ENCODE measurements at places on chromosomes 12 and 14.

- no peak for DNase-seq
Observed at GRCh38 chr12:103829092-103829491, 11.9 kb downstream of the NT5DC3 start.

DNA sequence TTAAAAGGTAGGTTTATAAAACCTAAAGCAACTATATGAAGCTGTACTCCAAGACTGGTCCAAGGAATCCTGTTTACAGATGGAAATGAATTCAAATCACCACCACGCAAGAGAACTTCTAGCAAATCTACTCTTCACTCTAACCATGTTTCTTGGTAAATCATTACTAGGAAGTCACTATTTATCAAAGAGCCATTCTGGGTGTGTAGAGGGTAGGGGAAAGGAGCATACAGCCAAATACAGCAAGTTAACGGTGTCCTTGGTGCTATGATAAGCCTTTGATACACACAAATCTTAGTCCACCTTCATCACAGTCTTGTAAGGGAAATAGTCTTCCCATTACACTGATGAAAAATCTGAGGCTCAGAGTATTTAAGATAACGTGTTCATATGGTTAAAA is 16.8 kb downstream of the NIN start:
- no peak for DNase-seq

- DNase-seq = no peak
Observed at GRCh38 chr12:58026897-58027891, 85.8 kb downstream of the ATP23 start.

DNA sequence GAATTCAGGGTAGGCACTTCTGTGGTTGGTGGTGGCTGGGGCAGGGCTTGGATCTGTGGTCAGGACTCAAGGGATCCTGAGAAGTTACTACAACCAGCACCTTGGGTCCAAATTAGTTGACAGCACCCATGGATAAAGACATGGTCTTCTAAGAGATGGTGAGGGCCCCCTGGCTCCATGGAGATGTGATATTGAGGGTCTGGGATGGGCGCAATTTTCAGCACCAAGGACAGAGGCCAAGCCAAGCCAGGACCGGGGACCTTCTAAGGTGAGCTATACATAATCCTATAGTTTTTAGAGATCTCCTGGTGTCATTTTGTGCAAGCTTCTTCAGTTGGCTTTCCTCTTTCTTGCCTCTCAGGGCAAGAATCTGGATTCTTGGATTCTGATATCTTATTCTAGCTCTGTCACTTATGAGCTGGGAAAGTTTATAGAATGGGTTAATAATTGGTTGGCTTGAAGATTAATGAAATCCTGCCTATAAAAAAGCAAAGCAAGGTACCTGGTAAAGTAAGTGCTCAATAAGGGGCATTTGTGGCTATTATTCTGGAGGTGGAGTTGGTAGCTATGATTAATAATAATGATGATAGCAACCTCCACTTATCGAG is 130.1 kb upstream of the LHX5 start:
- DNase-seq = no peak

GRCh38 chr14:31229638-31230572 is 22.3 kb upstream of the HECTD1 start:
- DNase-seq = no peak

- DNase-seq = no peak
Observed at GRCh38 chr14:34219661-34220377, 242.2 kb downstream of the SPTSSA start.

- no peak for DNase-seq
Observed at GRCh38 chr14:103133210-103134140, 10.2 kb downstream of the TNFAIP2 start.

DNA sequence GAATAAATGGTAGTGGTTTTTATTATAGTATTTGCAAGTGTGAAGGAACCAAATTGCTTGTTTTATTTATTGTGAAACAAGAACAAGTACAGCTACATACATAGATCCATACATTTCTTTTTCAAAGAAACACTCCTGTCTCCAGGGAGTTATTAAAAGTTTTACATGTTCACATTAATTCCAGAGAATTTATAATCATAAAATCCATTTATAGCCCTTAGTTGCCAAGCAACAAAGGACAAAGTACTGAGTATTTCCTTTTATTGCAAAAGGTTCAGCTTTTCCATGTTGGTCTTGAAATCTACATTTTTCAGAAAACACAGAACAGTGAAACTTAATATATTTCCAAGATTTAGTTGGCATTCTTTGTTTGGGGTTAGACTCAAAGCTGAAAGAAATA is 9.5 kb downstream of the MYRFL start:
- DNase-seq = no peak

DNA sequence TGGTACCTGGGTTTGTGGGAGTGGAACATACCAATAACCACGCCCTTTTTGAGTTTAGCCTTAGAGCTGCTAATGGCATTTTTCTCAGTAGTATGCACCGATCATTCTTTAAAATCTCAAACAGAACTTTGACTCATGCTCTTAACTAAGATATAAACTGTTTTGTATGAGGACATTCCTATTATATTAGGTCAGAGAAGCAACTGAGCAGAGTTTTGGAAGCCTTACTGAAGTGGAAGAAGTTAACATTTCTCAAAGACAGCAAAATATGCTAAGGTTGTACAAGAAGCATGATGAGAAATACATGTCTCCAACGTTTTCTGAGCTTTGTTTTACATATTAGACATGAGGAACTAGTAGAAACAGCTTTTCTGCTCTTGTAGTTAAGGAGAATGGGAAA is 819.2 kb downstream of the FSCB start:
- no peak for DNase-seq

DNA sequence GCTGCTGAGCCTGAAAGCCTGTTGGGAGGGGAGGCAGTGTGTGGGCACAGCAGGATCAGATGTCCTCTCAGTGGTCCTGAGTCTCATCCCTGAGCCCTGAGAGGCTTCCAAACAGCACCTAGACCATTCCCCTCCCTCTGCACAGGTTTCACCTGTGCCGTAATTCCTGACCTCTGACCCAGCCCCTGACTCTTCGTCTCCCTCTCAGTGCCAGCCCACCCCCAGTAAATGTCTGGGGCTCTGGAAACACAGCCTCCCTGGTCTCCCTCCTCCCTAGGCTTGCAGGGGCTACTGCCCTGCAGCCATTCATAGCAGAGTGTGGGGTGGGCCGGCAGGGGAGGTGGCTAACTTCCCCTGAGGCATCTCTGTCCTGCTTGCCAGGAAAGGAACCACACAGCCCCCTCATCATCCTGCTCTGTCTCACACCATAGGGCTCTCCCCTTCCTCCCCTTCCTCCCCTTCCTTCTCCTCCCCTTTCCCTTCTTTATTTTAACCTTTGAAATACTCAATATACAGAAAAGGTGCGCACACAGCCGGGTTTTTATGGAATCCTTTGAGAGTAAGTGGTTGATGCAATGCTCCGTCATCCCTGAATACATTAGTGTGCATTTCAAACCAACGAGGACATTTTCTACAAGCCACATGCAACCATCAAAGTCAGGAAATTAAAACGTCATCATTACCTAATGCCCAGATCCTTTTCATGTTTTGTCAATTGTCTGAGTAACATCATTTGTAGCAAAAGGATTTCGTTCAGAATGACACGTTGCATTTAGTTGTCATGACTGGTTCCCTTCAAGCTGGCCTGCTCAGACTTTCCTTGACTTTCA is 67.0 kb downstream of the PRMT8 start:
- DNase-seq = no peak

- peak; percentile 11 for DNase-seq
Observed at GRCh38 chr12:117098024-117098360, 1.2 kb downstream of the TESC start.

- DNase-seq = no peak
Observed at GRCh38 chr12:123807670-123808069, 45.6 kb downstream of the DNAH10 start.

GRCh38 chr12:87127272-87127671 is 871.1 kb upstream of the MGAT4C start:
- DNase-seq = no peak

- DNase-seq = no peak
Observed at GRCh38 chr14:53701108-53701875, 255.3 kb downstream of the BMP4 start.

DNA sequence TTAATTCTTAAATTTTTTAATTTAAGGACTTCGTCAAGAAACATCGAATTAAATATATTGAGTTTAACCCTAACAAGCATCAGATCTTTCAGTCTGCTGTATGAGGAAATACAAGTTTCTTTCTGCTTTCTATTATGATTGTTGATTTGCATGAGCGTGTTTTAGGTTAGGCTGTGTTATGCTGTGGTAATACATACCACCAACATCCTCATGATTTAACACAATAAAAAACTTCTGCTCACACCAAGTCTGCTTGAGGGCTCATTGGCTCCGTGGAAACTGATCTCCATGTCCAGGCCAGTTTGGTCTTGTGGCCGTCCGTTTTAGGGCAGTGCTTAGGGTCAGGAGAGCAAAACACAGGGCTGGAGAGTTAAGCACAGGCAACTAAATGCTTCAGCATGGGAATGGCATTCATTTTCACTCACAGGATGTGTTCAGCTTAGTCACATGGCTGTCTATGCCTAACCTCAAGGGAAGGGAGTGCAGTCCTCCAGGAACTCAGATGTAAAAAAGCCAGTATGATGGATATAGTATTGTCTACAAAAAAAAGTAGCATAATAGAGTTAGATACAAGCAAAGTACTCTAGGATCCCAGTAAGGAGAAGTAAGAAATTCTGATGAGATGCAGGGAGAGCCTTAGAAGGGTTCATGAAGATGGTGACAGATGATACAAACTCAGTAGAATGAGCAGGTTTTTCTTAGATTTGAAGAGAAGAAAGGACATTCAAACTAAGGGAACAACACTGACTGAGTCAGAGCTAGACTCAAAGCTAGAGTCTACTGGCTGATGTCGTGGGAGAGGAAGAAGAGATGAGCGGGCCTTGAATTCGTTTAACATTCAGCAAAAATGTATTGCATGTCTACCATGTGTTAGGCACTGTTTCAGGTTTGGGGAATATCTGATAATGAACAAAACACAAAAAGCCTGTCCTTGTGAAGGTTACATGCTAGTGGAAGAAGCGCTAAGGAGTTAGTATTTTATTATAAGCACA is 16.3 kb downstream of the MARK3 start:
- DNase-seq = no peak

DNA sequence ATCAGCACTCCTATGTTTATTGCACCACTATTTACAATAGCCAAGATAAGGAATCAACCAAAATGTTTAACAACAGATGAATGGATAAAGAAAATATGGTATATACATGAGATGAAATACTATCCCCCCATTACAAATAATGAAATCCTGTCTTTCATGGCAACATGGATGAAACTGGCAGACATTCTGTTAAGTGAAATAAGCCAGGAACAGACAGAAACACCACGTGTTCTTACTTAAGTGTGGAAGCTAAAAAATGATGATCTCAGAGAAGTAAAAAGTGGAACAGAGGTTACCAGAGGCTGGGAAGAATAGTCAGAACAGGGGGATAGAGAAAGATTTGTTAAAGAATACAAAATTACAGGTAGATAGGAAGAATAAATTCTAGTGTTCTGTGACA is 113.7 kb upstream of the MDM1 start:
- no peak for DNase-seq

GRCh38 chr14:56262530-56262929 is 144.3 kb downstream of the PELI2 start:
- DNase-seq = no peak

DNA sequence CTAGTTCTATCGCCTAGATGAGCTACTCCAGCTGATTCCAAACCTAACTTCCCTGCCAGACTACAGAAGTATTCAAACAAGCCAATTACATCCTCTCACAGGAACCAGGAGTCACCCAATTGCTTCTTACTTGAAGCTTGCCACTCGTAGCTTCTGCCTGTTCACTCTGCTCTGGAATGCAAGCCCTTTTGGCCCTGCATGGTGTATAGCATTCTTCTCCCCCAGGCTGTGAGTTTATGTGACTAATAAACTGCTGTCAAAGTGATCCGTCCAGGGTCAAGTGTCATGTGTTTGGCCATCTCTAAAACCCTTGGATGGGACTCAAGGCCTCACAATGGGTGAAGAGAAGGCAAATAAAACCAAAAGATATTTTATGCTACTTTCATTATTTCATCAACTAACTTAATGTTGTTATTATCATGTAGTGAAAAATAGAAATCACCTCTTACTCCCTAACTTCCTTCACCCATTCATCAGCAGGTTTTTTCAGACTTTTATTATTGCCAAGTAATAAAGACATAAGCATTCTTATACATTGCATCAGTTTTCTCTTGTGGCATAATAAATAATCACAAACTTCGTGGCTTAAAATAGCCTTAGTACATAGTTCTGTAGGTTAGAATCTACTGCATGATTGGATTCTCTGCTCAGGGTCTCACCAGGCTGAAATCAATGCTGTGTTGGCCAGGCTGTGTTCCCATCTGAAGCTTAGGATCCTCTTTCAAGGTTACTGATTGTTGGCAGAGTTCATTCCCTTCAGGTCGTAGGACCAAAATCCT is 1981.7 kb upstream of the FLRT2 start:
- no peak for DNase-seq

GRCh38 chr14:103606963-103607668 is 21.9 kb upstream of the KLC1 start:
- peak; percentile 72 for DNase-seq

GRCh38 chr14:96053248-96053599 is 14.1 kb downstream of the C14orf132 start:
- DNase-seq = no peak

DNA sequence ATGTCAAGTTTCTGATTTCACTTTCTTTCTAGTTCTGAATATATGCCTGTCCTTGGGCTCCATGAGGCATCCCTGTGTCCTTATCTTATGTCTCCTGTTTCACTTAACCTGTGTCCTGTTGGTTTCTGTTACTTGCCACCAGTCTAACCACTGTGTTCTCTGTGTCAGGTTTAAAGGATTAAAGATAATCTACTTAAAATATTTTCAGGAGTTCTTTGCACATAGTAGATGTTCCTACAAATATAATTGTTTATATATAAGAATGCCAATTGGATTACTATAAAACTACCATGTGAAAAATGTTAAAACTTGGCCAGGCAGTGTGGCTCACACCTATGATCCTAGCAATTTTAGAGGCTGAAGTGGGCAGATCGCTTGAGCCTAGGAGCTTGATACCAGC is 406.4 kb downstream of the CCER1 start:
- DNase-seq = no peak

GRCh38 chr12:102503056-102503681 is 22.8 kb upstream of the IGF1 start:
- no peak for DNase-seq
